ENCODE measurements at places on chromosomes 6 and 20.

DNA sequence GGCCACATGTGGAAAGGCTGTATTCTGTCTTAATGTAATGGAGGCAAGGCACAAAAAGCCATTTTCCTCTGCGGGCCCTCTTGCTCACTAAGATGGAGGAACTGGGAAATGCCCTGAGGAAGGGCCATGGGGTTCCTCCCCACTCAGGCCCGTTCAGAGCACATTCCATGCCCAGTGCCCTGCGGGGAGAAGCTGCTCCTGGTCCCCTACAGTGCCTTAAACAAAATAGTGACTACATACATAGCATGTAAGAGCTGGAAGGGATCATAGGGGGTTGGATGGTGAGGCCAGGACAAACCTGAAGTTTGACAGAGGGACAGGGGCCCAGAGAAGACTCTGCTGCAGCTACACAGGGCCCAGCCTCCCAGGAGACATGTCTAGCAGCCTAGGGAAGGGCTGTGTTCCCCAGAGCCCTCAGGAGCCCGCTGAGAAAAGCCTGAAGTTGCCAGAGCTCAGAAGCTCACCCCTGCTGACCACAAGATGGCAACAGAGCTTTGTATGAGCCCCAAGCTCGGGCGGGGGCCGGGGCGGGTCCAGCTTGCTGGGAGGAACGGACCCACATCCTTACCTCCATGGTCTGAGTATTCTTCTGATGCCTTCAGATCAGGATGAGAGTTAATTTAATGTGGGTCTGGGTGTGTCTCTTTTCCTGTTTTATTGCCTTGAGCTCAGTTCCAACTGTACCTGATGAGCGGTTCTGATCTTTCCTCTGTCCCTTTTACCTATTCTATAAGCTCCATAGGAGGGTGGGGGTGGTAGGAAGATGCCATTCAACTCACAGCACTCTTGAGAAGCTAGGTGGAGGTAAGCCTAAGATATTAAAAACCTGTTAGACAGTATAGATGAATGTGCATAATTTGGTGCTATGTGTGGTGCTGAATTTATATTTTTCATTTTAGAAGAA is 242.9 kb downstream of the CDC5L start:
- peak; percentile 23 for DNase-seq

DNA sequence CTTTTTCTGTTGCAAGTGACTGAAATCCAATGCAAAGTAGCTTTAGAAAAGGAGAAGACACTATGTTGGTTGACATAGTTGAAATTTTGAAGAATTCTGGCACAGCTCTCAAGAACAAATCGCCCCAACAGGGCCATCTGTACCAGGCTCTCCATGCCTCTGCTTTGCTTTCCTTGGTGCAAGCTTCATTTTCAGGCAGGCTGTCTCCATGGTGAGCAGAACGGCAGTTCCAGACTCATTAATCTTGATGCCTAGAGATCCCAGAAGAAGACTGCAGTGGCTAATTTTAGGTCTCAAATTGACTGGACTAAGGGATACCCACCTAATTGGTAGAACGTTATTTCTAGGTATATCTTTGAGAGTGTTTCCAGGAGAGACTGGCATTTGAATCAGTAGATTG is 950.7 kb upstream of the FLRT3 start:
- no peak for DNase-seq

GRCh38 chr6:161792851-161793493 is 519.1 kb upstream of the AGPAT4 start:
- no peak for DNase-seq

- no peak for DNase-seq
These were observed 12.6 kb upstream of the EIF2S2 start for GRCh38 chr20:34124469-34125249.

- DNase-seq = no peak
These were observed 21.3 kb upstream of the MICB start for GRCh38 chr6:31476515-31477139.

DNA sequence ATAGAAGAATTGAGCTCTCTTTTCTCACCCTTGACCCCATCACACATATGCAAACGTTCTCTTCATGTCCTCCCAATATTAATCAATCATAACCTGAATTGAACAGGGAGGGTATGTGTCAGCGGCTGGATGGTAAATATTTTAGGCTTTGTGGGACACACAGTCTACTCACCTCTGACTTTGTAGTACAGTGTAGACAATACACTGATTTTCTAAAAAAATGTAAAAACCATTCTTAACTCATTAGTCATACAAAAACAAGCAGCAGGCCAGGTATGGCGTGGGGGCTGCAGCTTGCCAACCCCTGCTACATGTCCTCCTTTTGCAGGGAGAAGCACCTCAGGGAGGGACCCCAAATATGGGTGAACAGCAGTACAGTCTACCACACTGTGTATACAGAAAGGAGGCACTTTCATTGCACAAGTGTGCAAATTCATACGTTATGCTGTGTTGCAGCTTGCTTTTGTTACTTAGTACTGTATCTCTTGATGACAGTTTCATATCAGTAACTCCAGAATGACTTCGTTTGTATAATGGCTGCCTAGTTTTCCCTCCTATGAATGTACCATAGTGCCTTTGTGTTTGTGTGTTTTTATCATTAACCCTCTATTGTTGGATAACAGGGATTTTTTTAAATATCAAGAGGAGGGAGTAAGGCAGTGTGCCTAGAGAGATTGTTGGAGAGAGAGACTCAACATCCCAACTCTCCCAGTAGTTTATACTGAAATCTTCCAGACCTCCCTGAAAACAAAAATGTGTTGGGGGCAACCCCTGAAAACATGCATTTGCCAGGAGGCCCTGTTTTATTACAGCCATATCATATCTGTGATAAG is 214.3 kb downstream of the ZMYND8 start:
- DNase-seq = no peak

GRCh38 chr6:19142275-19142674 is 694.9 kb upstream of the ID4 start:
- no peak for DNase-seq

DNA sequence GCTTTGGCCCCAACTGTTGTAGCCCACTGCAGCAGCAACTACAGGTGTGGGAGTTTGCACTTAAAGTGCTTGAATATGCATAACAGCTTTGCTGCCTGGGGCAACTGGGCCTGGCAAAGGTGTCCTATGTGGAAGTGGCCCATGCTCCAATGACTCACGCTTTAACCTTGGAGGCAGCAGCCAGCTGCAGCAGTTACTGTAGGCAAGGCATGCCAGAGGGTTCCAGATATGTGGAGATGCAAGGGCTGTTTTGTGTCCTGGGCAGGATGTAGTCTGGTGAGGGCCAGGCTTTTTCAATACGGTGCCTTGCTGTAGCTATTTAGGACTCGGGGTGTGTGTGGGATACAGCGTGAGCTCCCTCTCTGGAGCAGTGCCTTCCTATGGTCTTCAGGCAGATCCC is 150.3 kb downstream of the NKAIN2 start:
- no peak for DNase-seq

- DNase-seq = no peak
These were observed 272.0 kb downstream of the PACRG start for GRCh38 chr6:162999575-163000285.

DNA sequence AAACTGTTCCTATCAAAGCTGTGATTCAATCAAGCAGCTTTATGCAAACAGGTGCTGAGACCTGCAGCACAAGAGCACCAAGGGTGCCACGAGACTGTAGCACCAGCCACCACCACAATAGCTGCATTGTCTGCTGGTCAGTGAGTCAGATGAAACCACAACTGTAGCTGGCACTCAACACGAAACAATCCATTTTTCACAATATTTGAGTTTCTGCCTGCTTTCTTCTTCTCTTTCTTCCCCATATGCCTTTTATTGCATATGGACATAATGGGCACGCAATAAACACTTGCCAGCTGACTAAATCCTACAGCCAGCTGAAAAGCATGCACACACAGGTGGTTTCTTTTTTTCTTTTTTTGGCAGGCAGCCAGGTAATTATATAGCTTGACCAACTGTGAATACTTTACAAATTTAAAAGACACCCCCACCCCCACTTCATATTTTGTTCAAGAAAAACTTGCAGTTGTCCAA is 16.6 kb downstream of the SLC2A12 start:
- DNase-seq = no peak

- no peak for DNase-seq
These were observed 3.2 kb downstream of the NKX2-2 start for GRCh38 chr20:21510414-21511384.

DNA sequence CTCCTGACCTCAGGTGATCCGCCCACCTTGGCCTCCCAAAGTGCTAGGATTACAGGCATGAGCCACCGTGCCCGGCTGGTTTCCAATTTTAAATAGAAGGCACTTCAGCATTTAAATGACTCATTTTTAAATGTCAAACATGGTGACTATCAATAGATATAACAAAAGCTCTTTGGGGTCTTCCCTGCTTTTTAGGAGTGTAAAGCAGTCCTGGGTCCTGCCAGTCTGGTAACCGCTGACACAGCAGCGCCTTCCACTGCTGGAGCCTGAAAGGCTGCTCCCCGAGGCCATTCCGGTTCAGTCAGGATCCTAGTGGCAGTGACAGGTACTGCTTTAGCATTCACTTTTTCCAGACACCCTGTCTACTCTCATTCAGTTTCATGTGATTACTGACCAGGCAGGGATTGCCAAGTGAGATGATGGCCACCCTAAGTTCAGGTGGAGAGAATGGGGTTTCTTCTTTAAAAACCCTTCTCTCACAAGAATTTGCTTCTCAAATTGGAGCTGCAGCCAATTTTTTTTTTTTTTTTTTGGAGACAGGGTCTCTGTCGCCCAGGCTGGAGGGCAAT is 5.1 kb downstream of the DIDO1 start:
- DNase-seq = peak; percentile 71

- no peak for DNase-seq
These were observed 156.9 kb downstream of the CDKAL1 start for GRCh38 chr6:20691185-20691584.

DNA sequence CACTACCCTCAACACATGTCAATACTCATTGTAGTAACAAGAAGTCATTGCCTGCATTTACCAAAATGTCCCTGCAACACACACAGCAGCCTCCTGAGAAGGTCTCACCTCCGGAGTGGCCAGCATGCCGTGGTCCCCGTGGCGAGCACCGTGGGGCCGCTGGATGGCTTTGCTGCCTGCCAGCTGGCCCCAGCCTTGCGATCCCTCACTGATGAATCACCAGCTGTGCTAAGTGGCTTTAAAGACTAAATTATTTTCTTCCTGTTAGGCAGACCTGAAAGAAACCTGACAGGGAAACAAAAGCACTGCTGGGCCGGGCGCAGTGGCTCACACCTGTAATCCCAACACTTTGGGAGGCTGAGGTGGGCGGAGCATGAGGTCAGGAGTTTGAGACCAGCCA is 306.7 kb downstream of the CDH4 start:
- no peak for DNase-seq

DNA sequence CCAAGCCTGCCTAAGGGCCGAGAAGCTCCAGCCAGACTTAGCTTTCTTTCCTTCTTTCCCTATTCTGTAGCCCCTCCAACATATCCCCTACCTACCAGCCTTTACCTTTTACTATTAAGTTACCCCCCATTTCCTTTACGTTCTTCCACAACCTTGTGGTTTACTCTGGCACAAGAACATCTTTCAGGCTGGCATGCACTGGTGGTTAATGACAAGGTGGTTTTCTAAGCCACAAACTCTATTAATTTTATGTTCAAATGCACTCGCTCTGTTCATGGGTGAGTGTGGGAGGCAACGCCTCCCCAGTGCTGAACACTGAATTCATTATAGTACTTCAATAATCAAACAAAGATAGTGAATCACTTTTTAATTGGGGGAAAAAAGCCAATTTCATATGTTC is 64.4 kb downstream of the TRERF1 start:
- no peak for DNase-seq

GRCh38 chr6:9704989-9705388 is 709.9 kb downstream of the TFAP2A start:
- no peak for DNase-seq

GRCh38 chr6:128415387-128415786 is 105.0 kb downstream of the PTPRK start:
- DNase-seq = no peak

- DNase-seq = no peak
These were observed 94.1 kb downstream of the HIVEP2 start for GRCh38 chr6:142850679-142851423.

DNA sequence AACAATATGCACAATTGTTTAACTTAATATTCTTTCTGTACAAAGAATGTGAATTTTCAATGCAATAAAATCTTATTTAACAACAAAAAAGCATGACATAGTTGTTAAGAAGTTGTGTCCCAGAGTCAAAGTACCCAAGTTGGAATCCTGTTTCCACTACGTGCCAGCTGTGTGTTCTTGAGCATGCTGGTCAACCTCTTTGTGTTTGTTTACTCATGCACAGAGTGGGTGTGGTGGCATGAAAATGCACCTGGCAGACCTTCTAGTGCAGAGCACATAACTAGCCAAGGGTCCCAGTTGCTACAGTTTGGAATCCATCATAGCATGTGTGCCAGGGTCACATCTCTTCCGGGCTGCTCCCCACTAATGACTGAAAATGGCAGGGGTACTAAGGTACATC is 24.7 kb upstream of the MOCS1 start:
- DNase-seq = no peak

DNA sequence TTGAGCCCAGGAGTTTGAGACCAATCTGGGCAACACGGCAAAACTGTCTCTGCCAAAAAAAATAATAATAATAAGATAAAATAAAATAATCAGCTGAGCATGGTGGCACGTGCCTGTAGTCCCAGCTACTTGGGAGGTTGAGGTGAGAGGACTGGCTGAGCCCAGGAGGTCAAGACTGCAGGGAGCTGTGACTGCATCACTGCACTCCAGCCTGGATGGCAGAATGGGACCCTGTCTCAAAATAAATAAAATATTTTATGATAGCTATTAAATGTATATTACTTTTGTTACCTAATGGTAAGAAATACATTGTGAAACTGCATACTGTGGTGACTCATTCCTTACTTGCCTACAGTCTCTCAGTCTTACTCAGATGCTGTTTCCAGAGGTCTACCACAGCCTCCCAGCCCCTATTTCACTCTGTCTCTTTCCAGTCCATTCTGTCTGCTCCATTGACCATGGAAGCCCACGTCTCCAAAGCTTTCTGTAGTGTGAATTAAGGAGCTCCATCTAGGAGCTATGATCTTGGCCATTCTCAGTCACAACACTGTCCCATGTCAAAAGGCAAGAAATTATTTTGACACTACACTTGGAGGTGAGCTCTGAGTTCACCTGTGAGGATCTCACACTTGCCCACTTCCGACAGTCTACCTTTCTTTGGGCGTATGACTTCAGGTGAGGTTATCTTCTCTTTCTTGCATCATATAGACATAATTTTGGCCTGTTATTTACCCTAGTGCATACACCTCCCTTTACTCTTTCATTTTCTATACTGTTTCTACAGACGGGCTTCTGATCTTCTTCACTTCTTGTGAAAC is 22.4 kb upstream of the SNX9 start:
- no peak for DNase-seq

- no peak for DNase-seq
These were observed 22.2 kb upstream of the SERPINB1 start for GRCh38 chr6:2863901-2864300.

- DNase-seq = no peak
These were observed 1.9 kb downstream of the GCNT2 start for GRCh38 chr6:10522929-10523573.

DNA sequence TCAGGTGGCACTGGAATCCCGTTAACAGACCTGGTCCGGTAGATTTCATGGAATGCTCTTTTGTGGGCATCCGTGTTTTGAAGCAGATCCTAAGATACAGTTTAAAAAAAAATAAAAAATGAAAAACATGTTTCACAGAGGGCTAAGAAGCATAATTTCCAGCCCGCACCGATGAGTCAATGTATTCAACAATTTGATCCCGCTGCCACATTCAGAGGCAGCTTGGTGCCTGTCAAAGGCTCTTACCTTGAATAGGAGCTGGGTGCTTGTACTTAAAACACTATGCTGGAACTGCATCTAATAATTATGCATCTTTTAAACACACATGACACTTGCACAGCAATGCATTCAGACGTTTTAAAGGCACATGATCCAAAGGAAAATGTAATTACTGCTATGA is 164.8 kb downstream of the SYNE1 start:
- no peak for DNase-seq

- DNase-seq = no peak
These were observed 238.2 kb downstream of the GMDS start for GRCh38 chr6:2007165-2007564.

Data from NCI-H460 (cell line).